Activated T-cell treated with anti-CD3 and anti-CD28 coated beads, Interleukin-2, amount 50 U/mL, for 72 hours (primary cell): ENCODE measurements at places on chromosomes 11 and 22. TPM values are rescaled to one million over a fixed set of nuclear protein-coding genes. Genes with fewer than 3 reads are reported as not detected.

The CHADL gene
- total RNA-seq, result 0.55 TPM

The PRR33 gene
- total RNA-seq, result not detected

The RBM7 gene
- 40.7 TPM for total RNA-seq

- no peaks in the 10 kb centered on the region for H3K36me3 ChIP-seq
- H3K27ac ChIP-seq, result no peak overlapping the region
- no peaks in the 10 kb centered on the region for H3K27me3 ChIP-seq
- no peak for DNase-seq
- no peak overlapping the region for H3K4me3 ChIP-seq
- no peaks in the 10 kb centered on the region for H3K4me1 ChIP-seq
Measured at GRCh38 chr11:91295591-91295990, 929.0 kb upstream of the FAT3 start.

- H3K4me3 ChIP-seq, result no peak overlapping the region
- no peak for DNase-seq
- H3K36me3 ChIP-seq, result no peaks in the 10 kb centered on the region
- H3K27ac ChIP-seq, result no peak overlapping the region
- H3K4me1 ChIP-seq, result peaks cover 47% of the 10 kb centered on the region
Measured at GRCh38 chr22:28958611-28959010, 75.2 kb downstream of the ZNRF3 start.

DNA sequence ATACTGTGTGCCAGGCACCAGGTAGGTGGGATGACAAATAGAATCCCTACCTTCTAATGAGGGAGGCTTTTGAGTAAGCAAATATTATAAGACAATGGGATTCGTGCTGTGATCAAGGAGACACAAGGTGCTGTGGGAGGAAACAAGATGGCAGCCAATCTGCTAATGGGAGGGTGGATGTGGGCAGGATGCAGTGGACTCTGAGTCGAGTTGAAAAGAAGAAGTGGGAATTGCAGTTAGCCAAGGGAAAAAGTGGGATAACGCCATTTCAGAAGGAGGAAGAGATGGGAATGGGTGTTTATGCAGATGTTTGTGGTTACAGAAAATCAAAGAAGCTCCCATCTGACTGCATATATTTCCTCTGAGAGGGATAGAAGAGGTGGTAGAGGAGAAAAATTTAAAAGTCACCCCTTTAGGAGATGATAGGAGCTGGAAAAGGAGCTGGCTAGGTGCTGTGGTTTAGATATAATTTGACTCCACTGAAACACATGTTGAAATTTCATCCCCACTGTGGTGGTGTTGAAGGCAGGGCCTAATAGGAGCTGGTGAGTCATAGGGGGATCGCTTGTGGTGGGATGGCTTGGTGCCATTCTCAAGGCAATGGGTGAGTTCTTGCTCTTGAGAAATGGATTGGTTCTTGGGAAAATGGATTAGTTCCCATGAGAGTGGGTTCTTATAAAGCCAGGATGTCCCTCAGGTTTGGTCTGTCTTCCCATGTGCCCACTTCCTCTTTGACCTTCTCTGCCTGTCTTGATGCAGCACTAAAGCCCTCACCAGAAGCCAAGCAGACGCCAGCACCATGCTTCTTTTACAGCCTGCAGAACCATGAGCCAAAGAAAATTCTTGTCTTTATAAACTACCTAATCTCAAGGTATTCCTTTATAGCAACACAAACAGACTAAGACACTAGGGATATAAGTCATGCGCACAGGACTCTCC, 30.0 kb upstream of the POU2AF1 start:
- DNase-seq, result no peak
- no peaks in the 10 kb centered on the region for H3K27me3 ChIP-seq
- peaks cover 34% of the 10 kb centered on the region for H3K4me1 ChIP-seq

GRCh38 chr11:66321606-66322005, 4.8 kb upstream of the CD248 start:
- H3K4me3 ChIP-seq, result no peak overlapping the region
- H3K36me3 ChIP-seq, result peaks cover 2% of the 10 kb centered on the region
- H3K4me1 ChIP-seq, result peaks cover 46% of the 10 kb centered on the region
- no peak overlapping the region for H3K27ac ChIP-seq
- no peak for DNase-seq
- no peaks in the 10 kb centered on the region for H3K27me3 ChIP-seq

DNA sequence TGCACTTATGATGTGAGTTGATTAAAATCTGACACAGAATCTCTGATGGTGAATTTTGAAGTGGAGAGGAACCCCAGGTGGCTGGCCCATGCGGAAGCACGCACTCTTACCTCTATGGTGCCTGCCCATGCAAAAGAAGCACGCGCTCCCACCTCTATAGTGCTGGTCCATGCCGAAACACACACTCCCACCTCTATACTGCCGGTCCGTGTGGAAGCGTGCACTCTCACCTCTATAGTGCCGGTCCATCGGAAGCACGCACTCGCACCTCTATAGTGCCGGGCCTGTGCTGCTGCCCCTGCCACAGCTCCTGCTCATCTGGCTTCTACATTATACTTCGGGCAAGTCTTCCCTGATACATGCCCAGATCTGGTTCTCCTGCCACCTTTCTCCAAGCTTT, 36.8 kb upstream of the SLC25A1 start:
- peaks cover 6% of the 10 kb centered on the region for H3K4me1 ChIP-seq
- no peak overlapping the region for H3K4me3 ChIP-seq
- H3K27me3 ChIP-seq, result no peaks in the 10 kb centered on the region
- H3K36me3 ChIP-seq, result no peaks in the 10 kb centered on the region
- DNase-seq, result no peak

DNA sequence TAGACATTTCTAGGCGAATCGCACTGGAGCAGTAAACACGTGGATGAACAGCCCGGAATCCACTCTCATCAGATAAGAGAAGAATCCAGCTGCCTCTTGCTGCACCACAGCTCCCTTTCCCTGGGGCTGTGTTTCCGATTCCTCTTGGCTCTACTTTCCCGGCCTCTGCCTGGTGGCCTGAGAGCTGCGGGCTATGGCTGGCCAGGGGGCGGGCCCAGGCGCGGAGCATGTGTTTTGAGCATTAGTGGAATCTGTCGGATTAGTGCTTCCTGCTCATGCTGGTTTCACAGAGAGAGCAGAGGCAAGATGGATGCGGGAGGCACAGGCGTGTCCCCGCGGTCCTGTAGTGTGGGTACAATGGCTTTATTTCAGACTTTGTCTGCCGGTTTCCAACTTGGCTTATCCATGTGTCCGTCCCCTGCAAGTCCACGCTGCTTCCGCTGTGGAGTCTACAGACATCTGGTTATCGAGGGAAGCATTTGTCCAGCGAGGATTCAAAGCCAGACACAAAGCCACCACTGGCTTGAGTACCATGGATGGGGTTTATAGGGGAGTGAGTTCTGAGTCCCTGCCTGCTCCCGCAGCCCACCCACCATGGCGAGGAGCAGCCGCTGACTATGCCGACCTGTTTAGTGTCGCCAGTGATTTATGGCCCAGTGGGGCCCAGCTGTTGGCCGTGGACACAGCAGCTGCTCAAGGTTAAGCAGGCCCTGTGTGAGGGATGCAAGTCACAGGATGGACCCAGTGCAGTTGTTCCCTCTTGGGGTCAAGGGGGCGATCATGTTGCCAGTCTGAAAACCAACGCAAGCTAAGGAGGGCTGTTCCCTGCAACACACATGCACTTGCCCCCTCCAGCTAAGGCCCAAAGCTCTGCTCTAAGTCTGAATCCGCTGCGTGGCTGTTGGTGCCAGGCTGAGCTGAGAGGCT, 43.3 kb upstream of the EP300 start:
- no peak overlapping the region for H3K4me3 ChIP-seq
- no peak overlapping the region for H3K27ac ChIP-seq
- peaks cover 10% of the 10 kb centered on the region for H3K4me1 ChIP-seq
- H3K27me3 ChIP-seq, result peaks cover 6% of the 10 kb centered on the region
